Forelimb muscle (tissue), 1 donor: ENCODE measurements at places on chromosomes 3 and 15.

DNA sequence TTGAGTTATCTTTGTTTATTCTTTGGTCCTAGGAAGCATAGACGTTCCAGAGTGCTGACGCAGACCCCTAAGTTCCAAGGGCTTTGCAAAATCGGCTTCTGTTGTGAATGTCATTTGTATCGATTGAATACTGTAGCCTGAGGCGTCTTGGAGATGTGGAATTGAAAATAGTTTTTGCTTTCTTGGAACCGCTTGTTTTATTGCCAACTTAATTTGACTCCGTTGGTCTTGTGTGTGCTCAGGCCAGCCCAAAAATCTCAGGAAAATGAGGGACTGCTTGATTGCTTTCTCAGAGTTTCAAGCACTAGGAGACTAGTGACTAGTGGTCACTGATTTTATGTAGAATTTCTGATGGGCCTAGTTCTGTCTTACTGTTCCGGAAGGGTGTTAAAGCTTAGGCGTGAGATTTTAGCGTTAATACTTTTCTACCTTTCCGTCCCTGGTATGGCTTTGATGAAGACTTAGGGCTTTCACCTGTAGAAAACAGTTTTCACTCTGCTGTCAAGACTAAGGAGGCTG lies 263 bp upstream of the UTS2B start:
- DNase-seq, result no peak

GRCh38 chr3:38579551-38580449 lies 69.7 kb downstream of the SCN5A start:
- DNase-seq, result no peak

DNA sequence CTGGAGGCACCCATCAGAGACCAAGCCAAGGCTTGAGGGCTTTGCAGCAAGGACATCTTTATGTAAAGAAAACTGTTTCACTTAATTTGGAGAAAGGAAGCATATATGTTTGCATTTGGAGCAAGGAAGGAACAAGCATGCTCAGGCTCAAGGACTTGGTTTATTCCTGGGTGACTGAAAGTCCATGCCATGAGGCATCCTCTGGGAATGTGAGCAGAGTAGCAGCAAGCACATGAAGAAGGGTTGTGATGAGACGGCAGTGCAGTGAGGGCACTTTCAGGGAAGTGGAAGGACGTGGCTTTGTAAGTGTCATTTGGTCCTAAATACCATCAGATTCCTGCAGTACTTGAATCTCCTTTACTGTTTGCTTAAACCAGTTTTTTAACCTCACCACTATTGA lies 26.8 kb downstream of the POLG start:
- DNase-seq, result no peak

DNA sequence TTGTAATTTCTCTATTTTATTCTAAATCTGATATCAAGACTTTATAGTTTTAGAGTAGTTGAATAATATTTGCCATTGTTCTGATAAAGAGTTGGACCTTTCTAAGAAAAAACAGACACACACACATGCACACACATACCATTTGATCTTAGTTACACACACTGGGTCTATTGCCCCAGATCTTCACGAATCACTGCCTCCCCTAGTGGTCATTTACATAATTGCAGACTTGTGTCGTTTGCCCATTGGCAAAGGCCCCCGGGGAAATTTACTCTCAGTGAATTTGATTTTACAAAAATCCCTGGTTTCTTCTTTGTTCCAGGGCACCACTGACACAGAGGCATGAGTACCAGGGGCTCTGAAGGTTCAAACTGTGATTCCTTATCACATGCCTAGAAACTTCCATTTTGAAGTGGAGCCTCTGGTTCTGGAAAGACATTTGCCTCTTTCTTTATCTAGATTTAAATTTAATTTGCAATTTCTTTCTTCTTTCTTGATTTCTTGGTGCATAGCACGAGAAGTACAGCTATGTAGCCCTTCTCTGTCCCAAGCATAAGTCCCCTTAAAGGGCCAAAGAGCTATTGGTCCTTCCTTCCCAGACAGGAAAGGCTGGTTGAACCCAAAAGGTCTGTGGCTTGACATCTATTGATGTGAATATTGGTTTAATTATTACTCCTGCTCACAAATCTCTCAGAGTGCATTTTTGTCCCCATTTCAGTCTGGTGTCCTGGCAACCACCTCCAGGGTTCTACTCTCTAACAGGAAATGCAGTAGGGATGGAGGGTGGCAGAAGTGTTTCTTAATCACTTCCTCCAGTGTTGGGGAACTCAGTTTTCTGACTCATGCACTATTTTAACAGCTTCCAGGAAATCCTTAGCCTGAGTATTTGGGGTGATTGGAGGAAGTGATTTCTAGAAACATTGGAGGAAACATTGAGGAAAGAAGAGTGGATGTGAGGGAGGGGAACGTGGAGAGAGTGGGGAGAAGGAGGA lies 32.4 kb upstream of the SLC6A11 start:
- DNase-seq, result no peak

DNA sequence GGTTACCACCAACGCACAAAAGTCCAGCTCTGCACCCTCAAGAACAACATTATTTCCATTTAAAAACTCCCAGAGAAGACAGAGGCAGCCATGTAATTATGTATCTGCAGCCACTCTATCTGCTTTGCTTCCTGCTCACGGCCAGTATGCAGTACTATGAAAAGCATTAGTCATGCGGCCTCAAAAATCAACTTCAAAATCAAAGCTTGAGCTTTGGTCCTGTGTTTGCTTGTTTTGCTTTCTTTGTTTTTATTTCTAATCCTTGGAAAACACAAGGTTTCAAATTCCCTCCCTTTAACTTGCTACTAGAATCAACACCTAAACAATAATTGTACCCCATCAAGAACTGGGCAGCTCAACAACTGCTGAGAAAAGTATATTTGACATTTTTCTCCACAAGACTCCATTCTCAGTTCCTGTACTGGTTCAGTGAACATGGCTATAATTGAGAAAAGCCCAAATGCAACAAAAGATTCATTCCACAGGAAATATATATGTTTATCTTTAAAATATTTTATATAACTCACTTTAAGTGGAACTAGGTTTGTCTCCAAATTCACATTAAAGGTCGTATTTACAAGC lies 37.6 kb downstream of the GBE1 start:
- no peak for DNase-seq

DNA sequence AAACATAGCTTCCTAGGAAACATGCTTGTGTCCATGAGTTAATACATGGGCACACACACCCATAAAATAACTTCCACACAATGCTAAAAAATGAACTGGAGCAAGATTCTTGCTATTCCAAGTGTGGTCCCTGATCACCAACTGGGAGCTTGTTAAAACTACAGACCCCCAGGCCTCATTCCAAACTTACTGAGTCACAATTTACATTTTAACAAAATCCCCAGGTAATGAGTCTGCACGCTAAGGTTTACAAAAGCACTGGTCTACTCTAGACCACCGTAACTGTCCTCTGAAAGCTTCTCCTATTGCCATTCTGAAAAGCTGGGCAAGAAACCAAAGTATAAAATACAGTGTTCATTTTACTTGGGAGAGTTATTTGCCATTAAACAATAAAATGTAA lies 45.4 kb downstream of the IGF2BP2 start:
- no peak for DNase-seq

DNA sequence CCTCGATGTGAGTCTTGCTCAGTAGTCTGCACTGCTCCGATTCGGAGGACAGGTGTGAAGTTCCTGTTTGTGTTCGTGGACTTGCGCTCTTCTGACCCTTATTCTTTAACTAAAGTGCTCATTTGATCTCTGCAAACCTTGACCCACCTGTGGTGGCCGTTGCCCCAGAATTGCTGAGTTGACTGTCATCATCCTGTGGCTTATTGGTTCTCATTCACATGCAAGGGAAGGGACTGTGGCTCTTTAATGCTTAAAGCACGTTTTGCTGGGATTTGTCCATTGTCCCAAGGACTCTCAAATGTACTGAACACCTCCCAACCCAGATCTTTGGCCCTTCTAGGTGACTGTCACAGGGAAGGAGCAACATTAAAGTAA lies 13.4 kb downstream of the SYNM start:
- DNase-seq, result no peak

GRCh38 chr15:93865586-93865985 lies 365.8 kb upstream of the MCTP2 start:
- no peak for DNase-seq

GRCh38 chr3:21783839-21784238 lies 32.8 kb upstream of the ZNF385D start:
- no peak for DNase-seq

DNA sequence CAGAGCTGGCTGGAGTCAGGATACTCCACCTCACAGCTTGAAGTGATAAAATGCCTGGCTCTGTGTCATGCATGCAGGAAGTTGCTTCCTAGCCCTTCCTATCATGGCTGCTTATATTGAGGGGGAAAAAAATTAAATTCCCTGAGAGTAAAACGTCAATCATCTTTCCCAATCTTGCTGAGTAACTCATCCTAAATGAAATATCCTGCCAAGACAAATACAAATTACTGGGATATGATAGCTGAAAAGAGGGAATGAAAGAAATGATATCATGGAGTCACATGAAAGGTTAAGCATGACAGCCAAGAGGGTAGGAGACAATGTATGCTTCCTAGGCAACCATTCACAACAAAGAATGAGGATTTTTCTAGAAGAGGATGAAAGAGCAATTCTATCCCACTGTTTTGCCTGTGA lies 110.6 kb downstream of the ABI3BP start:
- no peak for DNase-seq

DNA sequence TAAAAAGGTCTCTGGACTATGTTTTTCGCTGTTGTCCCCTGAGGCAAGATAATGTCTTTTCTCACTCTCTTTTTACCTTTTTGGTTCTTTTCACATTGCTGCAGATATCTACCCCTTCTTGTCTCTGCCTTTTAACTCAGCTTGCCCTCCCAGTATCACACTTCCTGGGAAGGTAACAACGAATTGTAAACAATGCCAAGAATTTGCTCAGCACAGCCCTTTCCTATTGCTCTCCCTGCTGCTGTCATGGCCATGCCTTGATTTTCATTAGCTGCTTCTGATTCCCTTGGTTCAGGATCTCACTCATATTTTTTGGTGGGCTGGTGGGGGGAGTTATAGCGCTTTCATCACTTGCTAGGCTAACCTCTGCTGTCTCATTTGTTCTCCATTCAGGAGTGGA lies 123.1 kb upstream of the DPH6 start:
- no peak for DNase-seq

DNA sequence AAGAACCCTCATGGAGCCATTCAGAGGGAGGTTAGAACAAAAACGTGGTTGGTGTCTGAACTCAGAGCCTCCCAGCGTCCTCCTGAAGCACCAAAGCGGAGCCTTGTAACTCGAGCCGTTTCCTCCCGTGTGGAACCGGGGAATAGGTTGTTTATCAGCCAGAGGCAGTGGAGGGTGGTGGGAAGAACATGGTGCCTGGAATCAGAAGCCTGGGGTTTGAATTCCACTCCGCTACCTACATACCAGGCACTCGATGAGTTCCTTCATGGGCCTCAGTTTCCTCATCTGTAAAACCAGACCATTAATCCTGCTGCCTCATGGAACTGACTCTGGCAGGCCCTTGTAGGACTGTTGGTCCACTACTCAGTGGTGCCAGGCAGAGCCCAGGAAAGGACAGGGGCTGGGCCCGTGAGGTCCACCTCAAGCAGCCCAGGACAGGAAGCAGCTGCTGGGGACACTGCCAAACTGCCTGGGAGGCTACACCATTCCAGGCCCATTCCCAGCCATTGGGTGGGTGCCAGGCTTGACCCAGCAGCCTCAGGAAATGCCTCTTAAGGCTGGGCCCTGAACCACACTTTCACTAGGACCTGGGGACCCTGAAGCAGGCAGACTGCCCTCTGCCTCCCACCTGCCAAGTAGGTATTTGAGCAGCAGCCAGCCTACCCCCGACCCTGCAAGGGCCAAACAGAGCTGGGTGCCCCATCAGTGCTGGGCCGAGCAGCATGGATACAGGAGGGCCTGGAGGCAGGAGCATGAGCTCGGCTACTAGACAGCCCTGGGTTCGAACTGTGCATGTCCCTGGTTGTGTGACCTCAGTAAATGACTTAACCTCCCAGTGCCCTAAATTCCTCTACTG lies 33.4 kb downstream of the PRKCD start:
- no peak for DNase-seq

DNA sequence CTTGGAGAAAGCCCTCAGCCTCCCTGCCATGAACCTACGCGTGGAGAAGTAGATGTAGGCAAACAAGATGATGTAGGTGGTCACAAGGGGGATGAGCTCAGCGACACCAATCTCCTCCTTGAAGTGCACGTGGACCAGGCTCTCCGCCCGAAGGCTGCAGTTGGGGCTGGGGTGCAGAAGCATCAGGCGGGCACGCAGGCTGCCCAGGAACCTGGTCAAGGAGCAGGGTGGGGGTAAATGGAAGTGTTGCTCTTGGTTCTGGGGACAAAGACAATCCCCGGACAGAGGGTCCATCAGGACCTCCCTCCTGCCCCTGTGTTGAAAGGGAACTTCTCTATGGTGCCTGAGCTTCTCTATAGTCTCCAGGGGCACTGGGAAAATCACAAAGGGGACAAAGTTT lies 45.1 kb downstream of the PTPN23 start:
- no peak for DNase-seq

GRCh38 chr3:63933459-63933858 lies 21.3 kb upstream of the SCAANT1 start:
- no peak for DNase-seq

- no peak for DNase-seq
Observed at GRCh38 chr15:39828374-39828931, 45.8 kb upstream of the FSIP1 start.

DNA sequence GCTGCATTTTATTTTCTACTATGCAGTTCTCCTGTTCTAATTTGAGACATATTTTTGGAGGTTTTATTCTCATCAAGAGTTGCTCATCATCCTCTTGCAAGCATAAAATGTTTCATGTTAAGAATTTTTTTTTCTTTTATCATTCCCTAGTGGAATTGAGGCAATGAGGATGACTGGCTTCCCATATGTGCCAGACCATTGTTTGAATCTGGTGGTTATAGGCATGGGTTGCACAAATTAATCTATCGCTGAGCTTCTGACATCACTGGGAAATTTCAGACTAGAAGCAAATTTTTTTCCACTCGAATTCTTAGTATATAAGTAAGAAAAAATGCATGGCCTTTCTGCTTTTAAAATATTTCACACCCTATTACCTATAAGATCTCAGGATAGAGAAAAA lies 279.1 kb upstream of the PLSCR5 start:
- DNase-seq, result no peak

- no peak for DNase-seq
Observed at GRCh38 chr3:194906970-194907629, 221.4 kb downstream of the FAM43A start.
